Dermis microvascular lymphatic vessel endothelial cell (primary cell): ENCODE measurements at places on chromosomes 6 and 20. TPM values are rescaled to one million over a fixed set of nuclear protein-coding genes. Genes with fewer than 3 reads are reported as not detected.
A peak's percentile ranks its signal among the peaks of the same experiment; 100 is the strongest.

GRCh38 chr6:85913001-85913400 is 270.3 kb upstream of the SYNCRIP start:
- no peak for DNase-seq

DNA sequence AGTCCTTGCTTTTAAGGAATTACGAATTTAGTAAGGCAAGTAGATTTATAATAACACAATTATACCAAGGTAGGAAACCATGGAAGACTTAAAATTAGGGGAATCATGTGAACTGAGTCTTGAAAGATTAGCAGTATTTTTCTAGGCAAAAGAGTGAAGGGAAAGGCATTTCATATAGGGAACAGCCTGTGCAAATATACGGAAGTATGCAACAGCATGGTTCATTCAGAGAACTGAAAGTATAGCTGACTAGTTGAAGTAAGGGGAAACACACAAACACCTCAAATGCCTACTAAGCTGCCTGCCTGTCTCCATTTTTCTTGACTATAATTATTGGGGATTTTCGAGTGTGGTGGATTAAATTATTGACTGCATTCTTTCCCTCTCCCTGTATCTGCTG is 39.0 kb upstream of the ECHDC1 start:
- DNase-seq, result no peak

DNA sequence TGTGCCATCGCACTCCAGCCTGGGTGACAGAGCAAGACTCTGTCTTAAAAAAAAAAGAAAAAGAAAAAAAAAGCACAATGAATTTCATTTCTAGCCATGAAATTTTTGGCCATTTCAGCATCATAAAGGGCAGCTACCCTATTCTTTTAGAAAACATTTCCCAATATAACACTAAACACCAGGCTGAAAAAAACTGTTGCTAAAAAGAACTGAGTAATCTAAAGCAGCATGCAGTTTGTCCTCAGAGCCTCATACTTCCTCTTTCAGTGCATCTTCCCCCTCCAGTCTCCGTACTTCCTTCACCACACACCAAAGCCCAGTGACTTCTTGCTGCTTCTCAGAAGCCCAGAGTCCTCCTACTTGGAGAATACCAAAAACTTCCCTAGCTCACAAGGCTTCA is 5.6 kb upstream of the IFNGR1 start:
- no peak for DNase-seq

GRCh38 chr6:121730616-121731015 is 295.2 kb downstream of the GJA1 start:
- no peak for DNase-seq

- DNase-seq, result peak; percentile 36
These were observed 334.1 kb upstream of the CITED2 start for GRCh38 chr6:139708337-139709199.

UNC93A gene
- not detected in 2 replicates for total RNA-seq

- DNase-seq, result no peak
These were observed 1581.8 kb downstream of the HACE1 start for GRCh38 chr6:103277936-103278335.

DNA sequence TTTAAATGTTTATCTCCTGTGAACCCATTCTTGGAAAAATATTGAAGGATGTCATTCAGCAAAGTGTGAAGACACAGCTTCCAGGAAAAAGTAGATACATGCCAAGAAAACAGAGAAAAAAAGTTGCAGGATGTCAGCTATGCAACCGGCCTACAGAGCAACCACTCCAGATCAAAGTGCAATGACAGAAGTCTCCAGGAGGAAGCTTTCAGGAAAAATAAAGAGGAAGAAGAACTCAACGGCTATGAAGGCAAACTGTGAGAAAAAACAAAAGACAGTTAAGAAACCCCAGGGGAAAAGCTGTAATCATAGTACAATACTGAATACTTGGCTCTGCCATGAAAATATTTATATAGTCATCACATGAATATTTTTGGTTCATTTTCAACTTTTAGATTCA is 30.6 kb downstream of the REPS1 start:
- DNase-seq, result peak; percentile 23

GRCh38 chr6:163324688-163325389 is 89.7 kb upstream of the QKI start:
- DNase-seq, result no peak

- DNase-seq, result no peak
These were observed 206.9 kb downstream of the TMEM242 start for GRCh38 chr6:157116426-157116825.

DNA sequence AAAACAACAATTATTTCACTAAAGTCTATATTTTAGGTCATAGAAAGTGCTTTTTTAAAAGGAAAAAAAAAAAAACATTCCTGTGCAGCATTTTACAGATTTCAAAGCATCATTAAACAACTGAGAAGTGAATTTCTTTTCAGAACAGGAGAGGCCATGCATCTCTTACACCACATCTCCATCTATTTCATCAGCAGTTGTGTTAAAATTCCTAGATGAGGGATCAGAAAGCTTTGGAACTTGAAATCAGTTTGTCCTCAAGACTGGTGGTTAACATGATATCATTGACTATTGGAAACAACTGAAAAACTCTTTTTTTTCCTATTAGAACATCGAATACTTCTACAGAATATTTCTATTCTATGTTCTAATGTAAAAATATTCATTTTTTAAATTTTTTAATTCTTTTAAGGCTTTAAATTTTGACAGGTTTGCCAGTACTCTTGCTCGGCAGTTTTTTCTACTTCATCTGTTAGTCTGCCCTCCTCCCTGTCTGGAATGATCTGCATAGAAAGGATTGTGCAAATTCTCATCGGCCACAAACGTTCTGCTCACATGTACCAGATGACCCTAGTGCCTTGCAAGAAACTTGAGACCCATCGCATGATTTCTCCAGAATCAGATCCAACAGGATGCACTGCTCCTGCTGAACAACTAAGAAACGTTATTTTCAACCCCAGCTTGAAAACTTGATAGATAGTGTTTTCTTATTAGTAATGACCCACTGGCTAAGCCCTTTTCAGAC is 411.0 kb upstream of the AGPAT4 start:
- DNase-seq, result no peak

DNA sequence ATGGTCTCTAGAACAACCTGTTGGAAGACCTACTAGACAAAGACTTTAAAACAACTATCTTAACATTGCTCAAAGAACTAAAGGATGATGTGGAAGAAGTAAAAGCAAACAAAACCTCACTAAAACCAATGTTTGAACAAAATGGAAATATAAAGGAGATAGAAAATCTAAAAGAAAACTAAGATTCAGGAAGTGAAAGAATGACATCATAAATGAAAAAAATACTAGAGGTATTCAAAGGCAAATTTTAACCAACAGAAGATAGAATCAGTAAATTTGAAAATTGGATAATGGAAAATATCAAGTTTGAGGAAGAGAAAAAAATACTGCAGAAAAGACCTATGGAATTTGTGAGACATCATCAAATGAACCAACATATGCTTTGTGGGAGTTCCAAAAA is 914.1 kb upstream of the GJE1 start:
- DNase-seq, result no peak

ADAM33 gene
- under 0.01 TPM in 1 of 2 replicates, not detected in the other for total RNA-seq

DNA sequence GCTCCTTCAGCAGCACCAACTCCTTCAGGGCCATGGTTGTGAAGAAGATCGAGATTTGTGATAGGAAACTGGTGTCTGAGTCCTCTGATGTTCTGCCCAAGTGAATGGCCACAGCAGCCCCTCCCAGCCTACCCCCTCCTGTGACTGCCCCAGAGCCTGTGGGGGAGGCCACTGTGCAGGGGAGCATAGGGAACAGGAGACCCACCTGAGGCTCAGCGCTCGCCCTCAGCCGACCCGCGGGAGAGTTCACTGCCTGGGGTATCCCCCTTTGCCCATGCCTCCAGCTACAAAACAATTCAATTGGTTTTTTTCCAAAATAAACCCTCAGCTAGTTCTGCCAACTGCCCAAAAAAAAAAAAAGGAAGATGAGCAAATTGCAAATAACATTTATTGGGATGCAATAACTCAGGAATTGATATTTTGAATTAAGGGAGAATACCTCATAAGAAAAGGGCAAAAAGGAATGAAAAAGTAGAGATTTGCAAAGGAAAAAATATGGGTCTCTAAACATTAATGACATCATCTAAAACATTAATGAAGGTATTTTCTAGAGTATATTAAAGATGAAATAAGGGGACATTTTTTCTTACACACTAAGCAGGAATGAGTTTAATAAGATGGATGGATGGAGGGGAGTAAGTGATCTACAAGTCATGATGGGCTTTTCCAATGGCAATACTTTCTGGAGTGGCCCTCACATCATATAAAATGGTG is 46.1 kb downstream of the KIAA0319 start:
- DNase-seq, result no peak

EEF1A2 gene
- 9.2 and 22.0 TPM in 2 replicates for total RNA-seq

DNA sequence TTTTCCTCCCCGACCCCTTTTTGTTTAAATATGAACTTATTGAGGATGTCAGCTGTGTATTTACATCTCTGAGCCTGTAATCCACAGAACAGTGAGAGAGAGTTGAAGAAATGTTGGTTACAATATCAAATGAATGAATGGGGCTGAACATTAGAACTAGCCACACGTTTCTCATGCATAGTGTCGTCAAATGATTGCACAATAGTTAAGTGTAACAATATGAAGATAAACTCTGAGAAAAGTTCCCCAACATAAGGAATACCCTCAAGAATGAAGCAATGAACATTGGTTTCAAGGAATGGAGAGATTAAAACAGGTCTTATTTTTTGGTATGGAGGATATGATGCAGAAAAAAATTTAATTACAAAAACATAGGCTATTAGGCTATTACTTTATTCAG is 100.5 kb upstream of the DTNBP1 start:
- DNase-seq, result no peak

GRCh38 chr6:562052-562676 is 94.7 kb downstream of the HUS1B start:
- DNase-seq, result no peak

DNA sequence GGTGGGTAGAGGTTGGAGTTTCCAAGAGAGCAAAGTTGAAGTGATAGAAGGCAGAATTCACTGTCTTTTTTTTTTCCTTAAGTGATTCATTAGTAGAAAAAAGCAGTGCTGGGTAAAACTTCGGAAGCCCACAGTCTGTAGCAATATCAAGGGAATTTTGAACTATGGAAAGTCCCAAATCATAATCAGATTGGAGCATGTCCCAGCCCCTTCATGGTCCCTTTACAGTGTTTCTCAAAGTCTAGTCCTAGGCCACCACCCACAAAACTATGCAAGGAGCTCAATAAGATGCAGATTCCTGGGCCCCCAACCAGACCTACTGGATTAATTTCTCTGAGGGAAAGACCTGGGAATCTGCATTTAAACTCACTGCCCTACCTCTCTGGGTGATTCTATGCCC is 22.6 kb downstream of the NEDD9 start:
- DNase-seq, result no peak

DNA sequence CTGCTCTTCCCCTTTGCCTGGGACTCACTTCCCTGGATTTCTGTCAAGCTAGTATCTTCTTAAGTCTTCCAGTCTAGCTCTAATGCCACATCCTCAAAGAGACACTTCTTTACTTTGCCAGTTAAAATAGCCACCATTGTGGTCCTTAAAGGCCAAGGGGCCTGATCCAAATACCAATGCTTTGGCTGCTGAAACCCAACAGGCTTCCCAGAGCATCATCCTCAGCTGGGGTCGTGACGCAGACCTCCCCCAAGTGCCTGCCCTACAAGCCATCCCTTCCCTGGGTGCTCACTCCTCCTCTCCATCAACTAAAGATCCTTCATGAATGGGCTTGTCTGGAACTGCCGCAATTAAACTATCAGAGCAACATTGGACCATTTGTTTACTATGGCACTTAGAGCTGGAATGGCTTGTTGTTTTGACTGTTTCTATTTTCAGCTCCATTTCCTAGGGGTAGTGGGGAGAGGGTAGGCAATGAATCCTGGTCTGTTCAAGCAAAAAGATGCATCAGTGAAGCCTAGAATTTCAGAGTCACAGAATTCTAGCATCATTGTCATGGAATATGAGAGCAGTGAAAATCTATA is 79.6 kb upstream of the SIRPA start:
- DNase-seq, result peak; percentile 48

DNA sequence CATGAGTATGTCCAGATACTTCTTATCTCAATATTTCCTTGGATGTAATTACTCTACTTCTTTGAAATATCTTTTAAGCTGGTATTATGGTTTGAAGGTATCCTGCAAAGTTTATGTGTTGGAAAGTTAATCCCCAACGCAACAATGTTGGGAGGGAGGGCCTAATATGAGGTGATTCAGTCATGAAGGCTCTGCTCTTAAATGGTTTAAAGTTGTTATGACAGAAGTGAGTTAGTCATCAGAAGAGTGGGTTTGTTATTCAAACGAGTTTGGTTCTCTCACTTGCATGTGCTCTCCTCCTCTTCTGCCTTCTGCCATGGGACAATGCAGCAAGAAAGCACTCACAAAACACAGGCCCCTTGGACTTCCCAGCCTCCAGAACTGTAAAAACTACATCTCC is 176.3 kb downstream of the KCNQ5 start:
- no peak for DNase-seq

DNA sequence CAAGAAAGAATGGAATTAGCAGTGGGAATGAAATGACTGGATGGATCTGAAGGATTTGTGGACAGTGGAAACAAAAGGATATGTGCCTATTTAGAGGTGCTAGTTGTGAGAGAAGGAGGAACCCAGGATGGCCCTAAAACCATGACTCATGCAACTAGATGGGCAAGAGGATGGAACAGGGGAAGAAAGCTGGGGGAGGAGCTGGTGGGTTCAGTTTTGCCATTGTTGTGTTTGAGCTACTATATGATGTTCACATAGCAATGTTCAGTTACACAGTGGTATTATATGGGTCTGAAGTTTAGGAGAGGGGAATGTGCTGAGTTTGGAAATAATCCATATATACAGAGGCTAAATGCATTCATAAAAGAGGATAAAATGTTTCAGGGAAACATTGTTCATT is 125.7 kb upstream of the SSTR4 start:
- no peak for DNase-seq

ARMC2 gene
- 0.51 and 0.64 TPM in 2 replicates for total RNA-seq

GRCh38 chr20:6646021-6646636 is 121.4 kb upstream of the BMP2 start:
- DNase-seq, result no peak

DNA sequence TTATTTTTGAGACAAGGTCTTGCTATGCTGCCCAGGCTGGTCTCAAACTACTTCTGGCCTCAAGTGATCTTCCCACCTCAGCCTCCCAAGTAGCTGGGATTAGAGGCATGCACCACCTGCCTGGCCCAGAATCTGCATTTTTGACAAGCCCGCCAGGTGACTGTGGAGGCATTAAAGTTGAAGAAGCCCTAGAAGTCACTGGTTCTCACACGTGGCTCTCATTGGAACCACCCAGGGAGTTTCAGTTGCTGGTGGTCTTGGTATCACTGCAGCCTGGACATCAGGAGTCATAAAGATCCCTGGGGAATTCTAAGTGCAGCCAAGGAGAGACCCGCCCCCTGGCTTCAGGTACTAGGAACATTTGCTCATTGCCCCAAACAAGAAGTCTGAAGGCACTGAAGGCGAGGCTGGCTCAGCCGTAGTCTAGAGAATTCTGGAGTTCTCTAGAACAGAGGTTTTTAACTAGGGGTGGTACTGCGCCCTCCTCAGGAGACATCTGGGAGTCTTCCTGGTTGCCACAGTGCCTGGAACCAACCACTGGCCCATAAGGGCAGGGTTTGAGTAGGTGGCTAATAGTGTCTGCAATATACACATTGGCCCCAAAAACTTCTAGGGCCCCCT is 182.8 kb downstream of the ZMYND8 start:
- no peak for DNase-seq

GRCh38 chr6:167819576-167819975 is 7.1 kb upstream of the AFDN start:
- DNase-seq, result no peak
